Stimulated activated CD4-positive, alpha-beta T cell treated with anti-CD3 and anti-CD28 coated beads, Interleukin-4, amount 100 ng/mL, for 1 hour (primary cell): ENCODE measurements at places on chromosomes 5 and 9.
A peak's percentile ranks its signal among the peaks of the same experiment; 100 is the strongest.

DNA sequence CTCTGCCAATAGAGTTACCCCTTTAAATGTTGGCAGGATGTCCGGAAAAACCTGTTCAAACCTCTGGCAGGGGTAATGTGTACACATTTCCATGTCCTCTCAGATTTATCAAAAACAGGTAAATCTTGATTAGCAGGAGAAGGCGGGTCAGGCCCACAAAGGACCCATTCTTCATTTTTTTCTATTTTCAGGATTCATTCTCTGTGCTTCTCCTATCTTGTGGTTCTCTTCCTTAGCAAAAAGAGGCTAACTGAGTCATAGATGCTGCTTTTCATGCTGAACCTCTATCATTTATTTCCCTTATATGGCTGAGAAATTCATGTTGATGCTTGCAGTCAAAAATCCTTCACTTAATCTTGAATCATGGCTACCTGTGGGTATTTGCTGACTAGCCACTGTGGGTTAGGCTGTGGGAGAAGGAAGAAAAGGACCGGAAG is 112.7 kb upstream of the IQGAP2 start:
- DNase-seq, result no peak

DNA sequence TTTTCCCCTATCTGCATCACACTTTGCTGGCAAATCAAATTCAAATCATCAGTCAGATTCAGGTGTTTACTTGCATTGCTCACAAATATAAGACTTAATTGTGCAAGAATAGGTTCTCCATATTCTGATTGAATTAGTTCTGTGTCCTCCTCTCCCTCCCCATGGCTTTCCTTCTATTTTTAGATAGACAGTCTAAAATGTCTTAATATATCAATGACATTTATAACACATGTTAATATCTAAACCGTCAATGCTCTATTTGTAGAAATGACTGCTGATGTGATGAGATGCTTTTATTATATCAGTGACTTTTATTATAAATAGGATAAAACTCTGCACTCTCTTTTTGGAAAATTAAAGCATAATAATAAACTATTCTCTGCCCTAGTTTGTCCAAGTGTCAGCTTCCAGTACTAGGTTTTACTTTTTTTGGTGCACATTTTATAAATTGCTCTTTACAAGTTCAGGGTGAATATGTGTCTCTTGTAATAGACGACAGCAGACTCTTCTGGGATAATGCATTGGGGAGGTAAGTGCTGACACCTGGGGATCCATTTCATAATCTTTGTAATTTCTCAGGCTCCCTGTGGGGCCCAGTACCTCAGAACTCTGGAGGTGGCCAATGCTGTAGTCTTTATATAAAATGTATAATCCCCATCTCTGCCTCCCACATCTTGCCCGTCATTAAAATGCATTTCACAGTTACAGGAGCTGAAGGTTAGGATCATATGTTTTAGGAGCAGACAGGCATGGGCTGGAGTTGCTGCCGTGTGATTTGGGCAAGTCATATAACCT is 321.5 kb downstream of the BRINP1 start:
- DNase-seq, result no peak

DNA sequence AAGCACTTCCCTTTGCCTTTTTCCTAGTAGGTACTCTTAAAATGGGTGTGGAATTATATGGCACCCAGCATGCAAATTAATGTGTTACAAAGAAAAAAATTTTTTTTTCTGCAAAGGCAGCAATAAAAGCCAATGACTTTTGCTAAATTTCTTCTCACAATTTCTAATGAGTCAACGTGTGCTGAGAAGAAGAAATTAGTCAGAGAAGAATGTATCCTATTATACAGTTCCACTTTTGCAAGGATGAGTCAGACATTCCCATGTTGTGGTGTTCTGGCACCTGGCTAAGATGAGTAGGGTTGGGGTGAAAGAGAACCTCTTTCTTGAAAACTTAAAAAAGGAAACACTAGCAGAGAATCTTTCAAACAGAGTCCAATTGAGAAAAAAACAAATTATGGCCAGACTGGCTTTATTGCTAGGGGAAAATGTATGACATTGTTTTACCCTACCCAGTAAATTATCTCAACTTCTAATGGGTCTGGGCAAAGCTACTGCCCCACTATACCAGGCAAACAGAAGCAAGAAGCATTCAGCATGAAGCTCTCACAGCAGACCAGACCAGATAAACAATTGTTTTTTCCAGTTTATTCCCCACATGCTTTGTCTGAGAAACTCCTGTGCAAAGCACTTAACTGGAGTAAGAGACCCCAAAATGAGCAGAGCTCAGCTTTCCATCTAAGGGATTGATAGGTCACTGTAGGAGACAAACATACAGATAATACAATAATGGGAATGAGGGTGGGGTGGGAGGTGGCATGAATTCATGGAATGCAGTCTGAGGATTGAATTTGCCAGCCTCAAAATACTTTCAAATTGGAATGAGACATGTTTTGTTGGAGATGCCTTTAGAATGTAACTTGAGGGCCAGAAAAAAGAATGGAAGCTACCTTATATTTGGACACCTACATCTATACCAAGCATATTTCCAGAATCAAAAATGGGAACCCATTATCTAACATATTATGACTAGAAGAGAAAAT is 220.8 kb upstream of the RFX3 start:
- peak; percentile 3 for DNase-seq

GRCh38 chr9:38436708-38437107 is 12.5 kb upstream of the IGFBPL1 start:
- DNase-seq, result no peak

GRCh38 chr9:116096046-116096445 is 57.5 kb upstream of the PAPPA start:
- no peak for DNase-seq
